T1000 (cell line): ENCODE measurements at places on chromosomes 6 and 20.

DNA sequence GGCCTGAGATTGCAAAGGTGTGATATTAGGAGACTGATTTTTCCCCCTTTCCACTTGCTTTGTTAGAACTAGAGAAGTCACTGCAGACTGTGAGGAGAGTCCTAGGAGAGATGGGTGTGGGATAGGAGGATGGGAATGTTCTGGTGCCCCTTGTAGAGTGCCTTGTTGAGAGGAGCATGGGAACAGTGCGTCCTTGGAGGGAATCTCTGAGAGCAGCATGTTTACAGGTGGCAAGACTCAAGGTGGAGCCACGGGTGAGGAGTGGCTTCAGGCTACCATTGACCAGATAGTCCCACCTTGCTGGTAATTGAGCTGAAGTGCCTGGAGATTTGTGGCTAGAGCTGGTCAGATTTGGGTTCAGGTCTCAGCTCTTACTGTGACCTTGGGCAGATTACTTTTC, 6.0 kb downstream of the PLCG1 start:
- DNase-seq: no peak

GRCh38 chr20:33970229-33970628, 23.5 kb upstream of the RALY start:
- no peak for DNase-seq

DNA sequence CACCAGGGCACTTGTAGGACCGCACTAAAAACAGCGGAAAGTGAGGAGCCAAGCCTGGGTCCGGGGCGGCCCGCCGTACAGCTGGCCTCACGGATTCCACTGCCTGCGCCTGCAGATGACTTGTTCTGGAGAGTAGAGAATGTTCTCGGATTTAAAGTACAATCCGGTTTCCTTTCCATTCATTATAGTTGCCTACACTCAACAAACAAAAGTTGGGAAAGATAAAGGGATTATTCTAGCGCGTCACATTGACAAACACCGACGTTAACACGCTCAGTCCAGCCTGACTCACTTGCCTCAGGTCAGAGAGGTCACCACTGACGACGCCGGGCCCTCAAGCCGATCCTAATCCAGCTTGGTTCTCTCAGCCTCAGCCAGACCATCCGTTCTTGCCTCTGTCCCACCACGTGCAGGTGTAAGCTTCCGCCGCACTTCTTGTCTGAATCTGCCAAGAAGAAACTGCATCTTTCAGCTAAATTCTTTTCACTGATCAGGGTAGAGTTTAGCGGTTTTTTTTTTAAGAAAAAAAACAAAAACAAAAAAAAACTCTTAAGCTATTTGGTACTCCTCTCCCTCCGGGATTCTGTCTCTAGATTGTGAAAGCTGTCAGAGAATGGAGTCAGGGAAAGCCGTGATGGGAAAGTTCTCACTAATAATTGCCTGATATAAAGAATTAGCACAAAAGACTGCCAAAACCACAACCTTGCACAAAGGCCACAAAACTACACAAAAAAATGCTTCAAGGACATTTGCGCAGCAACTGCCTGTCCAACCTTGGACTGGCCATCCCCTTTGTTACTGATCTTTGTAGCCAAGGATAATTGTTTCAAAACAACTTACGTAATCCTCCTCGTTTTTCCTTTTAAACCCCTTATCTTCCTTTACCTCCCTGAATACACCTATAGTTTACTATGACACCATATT, 1.1 kb upstream of the PHF10 start:
- no peak for DNase-seq

DNA sequence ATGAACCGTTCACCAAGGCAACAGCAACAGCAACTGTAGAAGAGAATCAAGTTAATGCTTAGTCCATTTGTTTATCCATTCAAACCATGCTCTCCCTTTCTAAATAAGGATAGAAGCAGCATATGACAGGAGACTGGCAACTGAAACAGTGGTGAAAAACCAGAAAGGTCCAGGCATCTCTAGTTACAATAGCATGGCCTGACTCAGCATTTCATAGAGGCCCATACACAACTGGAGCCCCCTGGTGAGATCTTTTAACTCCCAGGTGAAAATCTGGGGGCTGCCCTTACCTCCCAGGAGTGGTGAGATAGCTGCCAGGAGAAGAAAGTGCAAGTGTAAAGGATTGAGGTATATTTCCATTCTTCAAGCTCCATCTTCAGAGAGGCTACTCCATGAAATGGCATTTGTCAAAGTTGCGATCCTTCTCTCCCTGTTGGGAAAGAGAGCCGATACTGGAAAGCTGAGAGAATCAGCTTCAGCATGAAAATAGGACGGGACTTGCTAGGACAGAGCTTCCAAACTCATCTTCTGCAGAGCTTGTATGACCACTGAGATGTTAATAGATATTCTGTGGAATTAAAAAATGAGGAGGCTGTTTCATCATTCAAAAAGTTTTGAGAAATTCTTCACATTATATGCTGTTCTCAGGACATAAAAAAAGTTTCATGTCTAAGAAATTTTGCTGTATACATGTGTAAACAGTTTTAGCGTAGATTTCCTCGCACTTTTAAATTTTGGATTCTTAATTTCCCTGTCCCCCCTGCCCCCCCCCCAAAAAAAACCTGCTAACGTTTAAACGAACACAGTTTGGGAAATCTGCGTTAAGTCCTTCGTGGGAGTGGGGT, 10.9 kb upstream of the SLC2A12 start:
- no peak for DNase-seq

GRCh38 chr20:24918579-24919566, 30.2 kb upstream of the CST7 start:
- no peak for DNase-seq

- DNase-seq: no peak
Observed at GRCh38 chr6:3607599-3607998, 143.9 kb downstream of the PXDC1 start.

GRCh38 chr6:125210667-125211066, 57.1 kb downstream of the TPD52L1 start:
- DNase-seq: no peak

DNA sequence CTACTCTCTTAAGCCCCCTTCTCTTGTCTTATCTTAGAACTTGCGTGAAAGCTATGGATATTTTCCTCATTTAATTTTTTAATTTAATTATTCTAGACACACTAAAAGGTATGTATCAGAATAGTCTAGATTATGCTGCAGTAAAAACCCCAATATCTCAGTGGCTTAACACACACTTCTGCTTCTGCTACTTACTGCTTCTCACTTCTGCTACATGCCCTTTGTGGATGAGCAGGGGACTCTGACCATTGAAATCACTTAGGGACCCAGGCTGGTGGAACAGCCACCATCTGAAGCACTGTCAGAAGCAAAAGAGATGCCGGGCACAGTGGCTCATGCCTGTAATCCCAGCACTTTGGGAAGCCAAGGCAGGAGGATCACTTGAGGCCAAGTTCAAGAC, 27.2 kb upstream of the SCUBE3 start:
- no peak for DNase-seq

DNA sequence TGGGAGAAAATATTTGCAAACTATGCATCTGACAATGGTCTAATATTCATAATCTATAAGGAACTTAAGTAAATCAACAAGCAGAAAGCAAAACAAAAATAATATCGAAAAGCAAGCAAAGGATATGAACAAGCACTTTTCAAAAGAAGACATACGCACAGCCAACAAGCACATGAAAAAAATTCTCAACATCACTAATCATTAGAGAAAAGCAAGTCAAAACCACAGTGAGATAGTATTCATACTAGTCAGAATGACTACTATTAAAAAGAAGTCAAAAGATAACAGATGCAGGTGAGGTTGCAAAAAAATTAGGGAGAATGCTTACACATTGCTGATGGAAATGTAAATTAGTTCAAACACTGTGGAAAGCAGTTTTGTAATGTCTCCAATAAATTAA, 410.2 kb downstream of the MMUT start:
- DNase-seq: no peak

GRCh38 chr6:106803188-106803587, 171.3 kb downstream of the CD24 start:
- DNase-seq: no peak

DNA sequence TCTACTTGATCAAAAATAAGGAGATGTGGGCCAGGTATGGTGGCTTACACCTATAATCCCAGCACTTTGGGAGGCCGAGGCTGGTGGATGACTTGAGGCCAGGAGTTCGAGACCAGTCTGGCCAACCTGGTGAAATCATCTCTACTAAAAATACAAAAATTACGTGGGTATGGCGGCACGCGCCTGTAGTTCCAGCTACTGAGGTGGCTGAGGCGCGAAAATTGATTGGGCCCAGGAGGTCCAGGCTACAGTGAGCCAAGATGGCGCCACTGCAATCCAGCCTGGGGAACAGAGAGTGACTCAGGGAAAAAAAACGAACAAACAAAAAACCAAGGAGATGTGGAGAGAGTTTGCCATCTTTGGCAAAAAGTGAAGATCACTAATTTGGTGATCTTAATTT, 65.3 kb downstream of the BMP2 start:
- DNase-seq: no peak

DNA sequence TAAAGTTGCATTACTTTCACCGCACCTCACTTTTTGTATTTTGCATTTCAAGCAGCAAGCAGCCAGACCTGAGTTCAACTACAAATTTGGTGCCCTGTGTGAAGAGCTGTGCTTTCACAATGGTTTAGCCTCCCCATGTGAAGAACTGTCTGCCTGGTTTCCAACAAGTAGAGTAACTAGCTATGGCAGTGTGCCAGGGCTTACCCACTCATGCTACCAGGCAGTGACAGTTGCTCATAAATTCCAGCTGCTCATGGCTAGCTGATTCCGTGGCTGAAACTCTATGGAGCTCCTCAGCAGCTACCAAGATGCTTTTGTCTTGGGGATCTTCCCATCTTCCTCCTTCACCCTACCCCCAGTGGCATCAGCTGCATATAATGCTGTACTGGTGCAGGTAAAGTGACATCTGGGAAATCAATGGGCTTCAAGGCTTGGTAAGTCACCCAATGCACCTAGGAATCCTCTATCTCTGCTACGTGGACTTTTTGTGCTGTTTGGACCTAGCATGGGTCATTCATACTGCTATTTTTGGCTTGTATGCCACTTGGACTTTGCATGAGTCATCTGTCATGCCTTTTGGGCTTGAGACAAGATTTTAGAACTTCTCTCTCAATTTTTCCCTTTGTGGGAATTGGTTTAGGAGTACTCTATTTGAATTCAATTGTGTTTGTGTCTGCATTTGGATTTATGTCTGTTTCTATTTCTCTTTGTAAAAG, 176.5 kb upstream of the GJE1 start:
- DNase-seq: no peak

DNA sequence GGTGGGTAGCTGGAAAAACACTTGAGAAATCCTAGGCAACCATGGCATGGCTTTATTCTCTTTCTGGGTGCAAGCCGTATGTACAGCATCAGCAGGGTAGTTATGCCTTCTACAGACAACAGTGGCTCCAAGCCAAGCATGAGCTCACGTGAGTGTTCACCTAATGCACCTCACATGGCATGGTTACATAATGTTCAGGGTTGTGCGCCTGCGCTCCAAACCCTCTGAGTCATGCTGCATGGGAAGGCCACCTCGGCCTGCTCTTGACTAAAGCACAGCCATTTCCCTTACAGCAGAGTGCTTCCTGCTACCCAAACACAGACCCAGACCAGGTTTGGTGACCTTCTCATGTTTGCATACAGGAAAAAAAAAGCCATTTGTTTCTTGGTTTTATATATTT, 96.2 kb downstream of the VIP start:
- DNase-seq: no peak

DNA sequence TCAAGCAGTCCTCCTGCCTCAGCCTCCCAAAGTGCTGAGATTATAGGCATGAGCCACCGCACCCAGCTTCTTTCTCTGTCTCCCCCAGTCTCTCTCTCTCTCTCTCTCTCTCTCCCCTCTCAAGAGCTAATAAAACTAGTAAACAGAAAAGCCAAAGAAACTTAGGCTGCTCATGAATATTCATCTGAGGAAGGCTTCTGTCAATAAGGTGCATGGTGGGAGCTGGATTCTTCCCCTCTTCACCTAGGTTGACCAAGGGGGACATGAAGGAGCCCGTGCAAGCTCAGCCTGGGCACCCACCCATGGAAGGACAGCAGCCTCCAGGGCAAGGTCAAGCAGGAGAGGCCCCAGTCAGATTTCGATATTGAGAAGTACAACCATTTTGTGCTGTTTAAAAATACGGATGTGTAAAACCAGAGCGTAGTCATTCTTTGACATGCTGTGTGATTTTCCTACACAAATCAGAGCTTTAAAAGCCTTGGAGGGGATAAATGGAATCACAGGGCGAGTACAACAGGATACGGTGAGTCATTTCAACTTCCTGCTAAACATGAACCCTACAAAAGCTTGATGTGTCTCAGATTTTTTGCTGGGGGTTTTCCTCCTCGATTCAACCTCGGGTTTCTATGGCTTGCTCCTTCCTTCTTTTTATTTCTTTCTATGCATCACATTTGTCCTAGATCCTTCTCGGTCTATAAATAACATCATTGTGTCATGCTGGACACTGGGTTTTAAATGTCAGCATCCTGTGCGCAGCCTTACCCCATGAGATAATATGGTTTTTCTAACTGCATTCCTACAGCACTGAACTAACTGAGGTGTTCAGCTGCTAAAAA, 368.9 kb upstream of the JARID2 start:
- no peak for DNase-seq

DNA sequence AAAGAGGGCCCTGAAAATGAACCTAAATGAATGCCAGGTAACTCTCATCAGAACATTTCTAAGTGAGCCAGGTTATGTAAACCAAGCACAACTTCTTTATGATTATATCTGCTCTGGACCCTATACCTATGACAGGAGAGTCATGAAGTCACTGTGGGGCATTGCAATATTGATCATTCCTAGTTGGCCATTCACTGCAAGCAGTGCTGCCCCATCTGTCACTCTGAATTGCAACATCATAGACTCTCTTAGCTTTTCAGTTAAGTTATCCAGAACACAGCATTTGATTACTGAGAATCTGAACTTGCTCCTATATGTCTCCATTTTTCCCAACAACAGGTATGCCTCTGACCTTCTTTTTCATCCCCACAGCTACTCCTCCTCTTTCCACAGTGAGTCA, 3.3 kb downstream of the COL21A1 start:
- no peak for DNase-seq

GRCh38 chr6:34391786-34392496, 528 bp downstream of the NUDT3 start:
- DNase-seq: no peak

DNA sequence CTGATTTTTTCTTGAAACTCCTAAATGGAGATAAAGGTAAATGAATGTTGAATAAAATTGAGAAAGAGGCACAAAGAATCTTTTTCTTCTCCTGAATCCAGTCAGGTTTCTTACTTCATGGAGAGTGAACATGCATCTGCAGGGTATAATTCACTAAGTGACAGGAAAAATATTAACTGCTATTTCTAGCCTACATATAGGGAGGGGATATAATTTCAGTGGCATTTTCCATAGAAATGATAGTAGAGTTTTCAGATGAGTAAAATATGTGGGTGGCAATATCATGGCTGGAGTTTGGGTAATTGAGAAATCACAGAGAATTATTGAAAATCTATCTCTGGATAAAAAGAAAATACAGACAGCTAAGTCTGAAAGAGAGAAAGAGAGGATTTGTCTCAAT, 1227.0 kb upstream of the GJE1 start:
- DNase-seq: no peak
